Right atrium auricular region (tissue), 2 donors: ENCODE measurements at places on chromosomes 3 and 15. TPM values are rescaled to one million over a fixed set of nuclear protein-coding genes. Genes with fewer than 3 reads are reported as not detected.

DNA sequence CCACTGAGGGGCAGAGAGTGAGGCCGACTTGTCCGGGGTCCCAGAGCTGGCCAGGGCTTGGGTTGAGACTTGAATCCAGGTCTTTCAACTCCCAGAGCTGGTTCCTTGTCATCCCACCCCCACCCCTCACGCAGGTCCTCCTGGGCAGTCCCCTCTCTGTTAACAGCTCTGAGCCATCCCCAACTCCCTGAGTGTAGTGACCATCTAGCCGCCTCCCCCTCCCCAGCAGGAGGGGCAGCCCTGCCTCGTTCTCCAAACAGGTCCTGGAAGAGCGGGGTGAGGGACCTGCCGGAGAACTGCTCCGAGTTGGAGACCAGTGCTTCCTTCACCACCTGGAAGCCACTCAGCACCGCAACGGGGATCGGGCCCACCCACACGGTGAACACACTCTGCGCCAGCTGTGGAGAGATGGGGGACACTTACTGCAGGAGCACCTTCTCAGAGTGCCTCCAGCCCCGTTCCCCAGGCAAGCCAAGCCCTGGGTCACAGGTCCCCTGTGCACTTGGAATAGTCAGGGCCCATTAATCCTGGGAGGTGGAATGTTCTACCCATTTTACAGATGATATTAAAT is 24.4 kb upstream of the PARL start:
- no peak for DNase-seq

Gene C3orf22
- total RNA-seq, result not detected

DNA sequence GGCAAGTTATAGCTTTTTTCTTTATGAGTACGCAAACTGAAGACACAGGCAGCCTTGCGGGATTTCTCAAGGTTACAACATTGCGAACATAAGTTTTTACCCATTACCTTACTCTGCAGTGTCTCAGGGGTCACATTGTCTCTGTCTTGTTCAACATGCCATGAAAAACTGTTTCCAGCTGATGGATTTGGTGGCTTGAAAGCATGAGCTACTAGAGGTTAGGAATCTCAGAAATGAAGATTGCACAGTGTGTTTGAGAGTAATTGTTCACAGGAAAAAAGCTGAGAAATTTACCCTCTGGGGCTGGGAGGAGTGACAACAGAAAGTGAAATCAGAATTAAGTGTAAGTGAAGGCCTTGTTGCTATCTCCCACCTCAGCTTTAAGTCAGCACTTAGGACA is 568.6 kb downstream of the TAFA4 start:
- no peak for DNase-seq

- no peak for DNase-seq
Measured at GRCh38 chr3:183560607-183561006, 5.1 kb upstream of the KLHL6 start.

DNA sequence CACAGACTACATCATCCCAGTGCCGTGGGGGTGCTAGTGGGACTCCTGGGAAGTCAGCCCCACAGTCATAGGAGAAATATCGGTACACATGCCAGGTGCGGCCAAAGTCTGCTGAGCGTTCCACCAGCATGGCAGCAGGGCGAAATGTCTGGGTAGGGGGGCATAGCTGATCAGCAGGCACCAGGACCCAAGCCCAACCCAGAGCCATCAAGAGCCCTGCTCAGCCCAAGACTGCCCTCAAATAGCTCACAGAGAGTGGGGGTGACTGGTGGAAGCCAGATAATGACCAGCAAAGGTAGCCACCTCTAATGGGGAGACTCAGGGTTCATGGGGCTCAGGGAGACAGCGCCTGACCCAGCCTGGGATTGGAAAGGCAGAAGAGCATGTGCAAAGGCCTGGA is 1.3 kb downstream of the LAMB2 start:
- no peak for DNase-seq

GRCh38 chr15:41783296-41783695 is 9.0 kb downstream of the MAPKBP1 start:
- no peak for DNase-seq

GRCh38 chr15:69729167-69729748 is 276.6 kb downstream of the RPLP1 start:
- DNase-seq, result no peak

GRCh38 chr3:30476368-30477084 is 129.9 kb upstream of the TGFBR2 start:
- DNase-seq, result no peak

DNA sequence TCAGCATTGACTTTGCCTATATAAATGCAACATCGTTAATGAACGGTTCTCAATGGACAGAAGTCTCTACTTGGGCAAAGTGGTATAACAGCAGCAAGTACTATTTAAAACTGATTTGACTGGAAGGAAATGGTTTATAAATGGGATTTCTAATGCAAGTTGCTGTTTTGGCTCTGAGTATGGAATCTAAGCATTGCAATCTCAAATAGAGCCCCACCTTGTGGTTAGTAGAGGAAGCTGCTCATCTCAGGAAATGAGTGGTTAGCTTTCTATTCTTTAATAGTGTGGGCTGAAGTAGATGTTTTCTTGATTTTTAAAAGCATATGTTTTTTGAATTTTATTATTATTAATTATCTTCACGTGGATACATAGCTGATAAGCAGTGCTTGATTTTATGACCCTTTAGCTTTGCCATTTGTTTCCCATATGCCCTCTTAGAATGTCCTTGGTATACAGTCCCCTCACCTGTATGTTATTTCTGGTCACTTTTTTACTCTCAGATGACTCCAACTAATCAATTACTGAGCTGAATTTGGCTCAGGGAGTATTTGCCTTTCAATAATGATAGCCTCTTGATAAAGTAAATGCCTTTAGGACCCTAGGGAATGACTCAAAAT is 67.1 kb downstream of the OXSM start:
- DNase-seq, result no peak

DNA sequence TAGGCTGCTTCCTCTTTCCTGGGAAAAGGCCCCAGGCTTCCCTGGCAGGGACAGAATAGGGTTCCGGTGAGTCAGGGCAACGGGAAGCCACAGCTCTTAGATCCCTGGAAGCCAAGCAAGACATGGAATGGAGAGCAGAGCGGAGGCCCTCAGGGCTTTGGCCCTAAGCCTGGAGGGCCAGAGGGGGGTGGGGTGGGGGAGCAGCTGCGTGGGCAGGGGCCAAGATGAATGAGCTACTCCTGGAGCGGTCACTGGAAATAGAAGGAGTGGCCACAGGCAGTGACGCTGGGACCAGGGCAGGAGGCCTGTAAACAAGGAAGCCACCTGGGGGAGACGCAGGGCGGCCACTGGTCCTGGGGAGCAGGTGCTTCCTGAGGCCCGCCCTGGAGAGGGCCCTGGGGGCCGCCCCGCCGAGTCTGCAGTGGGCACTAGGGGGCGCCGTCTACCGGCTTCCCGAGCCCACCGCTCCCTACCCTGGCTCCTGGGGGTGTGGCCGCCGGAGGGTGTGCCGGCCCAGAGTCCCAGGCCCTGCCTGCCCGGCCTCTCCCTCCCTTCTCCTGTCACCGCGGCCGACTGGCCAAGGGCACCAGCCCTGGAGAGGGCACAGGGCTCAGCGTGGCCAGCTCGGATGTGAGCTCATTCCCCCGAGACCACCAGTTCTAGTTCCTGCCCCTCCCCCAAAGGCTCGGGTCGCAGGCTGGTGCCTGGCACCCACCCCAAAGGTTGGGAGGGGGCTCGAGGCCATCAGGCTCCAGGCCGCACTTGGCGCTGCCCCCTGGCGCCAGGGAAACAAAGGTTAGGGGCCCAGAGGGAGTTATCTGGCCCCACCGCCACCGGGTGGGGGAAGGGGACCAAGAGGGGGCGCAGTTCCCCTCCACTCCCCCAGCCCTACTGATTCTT is 12.1 kb downstream of the VPS18 start:
- peak; percentile 93 for DNase-seq

- DNase-seq, result no peak
Measured at GRCh38 chr3:36232797-36233489, 147.4 kb upstream of the STAC start.

DNA sequence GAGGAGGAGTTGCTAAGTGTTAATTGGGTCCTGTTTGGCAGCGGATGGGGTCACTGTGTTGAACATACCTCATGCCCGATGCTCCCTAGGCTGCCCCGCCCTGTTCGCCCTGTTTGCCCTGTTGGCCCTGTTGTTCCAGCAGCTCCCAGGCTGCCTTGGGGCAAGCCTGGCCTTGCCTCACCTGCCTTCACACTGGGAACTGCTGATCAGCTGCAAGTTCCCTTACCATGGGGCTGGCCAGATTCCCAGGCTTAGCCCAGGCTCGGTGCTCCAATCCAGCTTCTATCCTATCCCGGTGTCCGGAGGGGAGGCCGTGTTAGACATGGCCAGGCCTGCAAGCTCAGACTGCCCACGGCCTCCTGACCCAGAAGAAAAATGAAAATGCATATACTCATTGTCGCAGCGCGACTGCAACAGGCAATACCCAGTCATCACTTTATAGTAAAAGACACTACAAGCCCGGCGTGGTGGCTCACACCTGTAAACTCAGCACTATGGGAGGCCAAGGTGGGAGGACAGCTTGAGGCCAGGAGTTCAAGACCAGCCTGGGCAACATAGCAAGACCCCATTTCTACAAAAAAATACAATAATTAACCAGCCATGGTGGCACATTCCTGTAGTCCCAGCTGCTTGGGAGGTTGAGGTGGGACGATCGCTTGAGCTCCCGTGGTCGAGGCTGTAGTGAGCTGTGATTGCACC is 42.9 kb upstream of the ZNF710 start:
- DNase-seq, result no peak

DNA sequence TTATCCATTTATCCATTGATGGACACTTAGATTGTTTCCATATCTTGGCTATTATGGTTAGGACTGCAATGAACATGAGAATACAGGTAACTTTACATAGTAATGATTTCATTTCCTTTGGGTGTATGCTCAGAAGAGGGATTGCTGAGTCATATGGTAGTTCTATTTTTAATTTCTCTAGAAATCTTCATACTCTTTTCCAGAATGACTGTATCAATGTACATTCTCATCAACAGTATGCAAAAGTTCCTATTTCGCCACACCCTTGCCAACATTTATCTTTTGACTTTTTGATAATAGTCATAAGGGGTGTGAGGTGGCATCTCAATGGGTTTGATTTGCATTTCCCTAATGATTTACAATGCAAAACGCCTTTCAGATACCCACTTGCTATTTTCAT is 6.2 kb upstream of the NIPA1 start:
- no peak for DNase-seq

Gene UCN2
- not detected for total RNA-seq

GRCh38 chr3:189629803-189630455 is 1.3 kb upstream of the TP63 start:
- DNase-seq, result no peak

GRCh38 chr3:168360993-168361392 is 265.3 kb upstream of the GOLIM4 start:
- DNase-seq, result no peak

DNA sequence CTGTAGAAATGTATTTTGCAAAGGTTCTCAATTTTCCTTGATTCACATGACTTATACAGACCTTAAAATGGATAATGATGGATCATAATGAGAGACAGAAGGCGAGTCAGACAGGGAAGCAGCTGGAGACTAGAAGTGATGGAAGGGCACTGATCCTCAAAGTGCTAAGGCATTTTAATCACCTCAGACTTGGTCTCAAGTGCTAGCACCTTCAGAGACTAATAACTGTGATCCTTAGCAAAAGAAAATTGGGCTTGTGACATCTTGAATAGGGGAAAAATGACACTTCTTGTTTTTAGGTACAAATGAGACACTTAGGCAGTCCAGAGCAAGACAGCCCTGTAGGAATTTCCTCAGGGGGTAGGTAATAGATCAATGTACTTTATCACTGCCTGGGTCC is 1011.7 kb downstream of the SQOR start:
- no peak for DNase-seq

DNA sequence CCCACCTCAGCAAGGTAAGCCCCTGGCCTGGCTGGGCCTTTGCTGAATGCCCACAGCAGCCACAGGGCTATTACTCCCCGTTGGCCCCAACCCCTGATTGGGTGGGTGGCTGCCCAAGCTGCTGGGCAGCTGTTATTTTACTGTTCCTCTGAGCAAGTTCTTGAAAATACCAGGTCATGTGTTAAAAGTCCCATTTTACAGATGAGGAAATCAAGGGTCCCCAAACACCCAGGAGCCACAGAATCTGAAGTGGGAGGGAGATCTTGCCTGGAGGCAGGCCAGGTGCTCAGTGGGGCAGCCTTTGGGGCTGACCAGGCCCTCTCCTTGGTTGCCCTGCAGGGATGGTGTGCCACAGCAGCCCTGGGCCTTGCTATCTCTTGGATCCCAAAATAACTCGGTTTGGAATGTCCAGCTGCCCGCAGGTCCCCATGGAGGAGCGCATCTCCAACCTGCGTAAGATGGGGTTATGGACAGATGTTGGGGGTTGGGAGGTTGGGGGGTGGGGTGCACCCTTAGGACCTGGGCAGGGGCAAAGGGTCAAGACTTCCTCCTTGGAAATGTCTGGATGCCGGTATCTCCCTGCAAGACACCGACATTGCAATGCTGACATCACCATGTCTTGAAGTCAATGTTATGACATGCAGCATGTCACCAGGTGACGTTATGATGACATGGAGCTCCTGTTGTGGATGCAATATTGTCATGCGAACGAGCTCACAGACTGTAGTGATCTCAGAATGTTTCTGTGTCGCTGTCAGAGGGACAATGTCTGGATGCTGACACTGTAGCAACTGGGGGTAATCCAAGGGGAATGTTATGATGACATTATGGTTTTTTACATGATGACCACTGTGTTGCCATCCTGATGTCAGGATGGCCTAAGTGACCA is 13.3 kb upstream of the CSPG4 start:
- DNase-seq, result no peak

Gene TRAIP
- 2.0 TPM for total RNA-seq

DNA sequence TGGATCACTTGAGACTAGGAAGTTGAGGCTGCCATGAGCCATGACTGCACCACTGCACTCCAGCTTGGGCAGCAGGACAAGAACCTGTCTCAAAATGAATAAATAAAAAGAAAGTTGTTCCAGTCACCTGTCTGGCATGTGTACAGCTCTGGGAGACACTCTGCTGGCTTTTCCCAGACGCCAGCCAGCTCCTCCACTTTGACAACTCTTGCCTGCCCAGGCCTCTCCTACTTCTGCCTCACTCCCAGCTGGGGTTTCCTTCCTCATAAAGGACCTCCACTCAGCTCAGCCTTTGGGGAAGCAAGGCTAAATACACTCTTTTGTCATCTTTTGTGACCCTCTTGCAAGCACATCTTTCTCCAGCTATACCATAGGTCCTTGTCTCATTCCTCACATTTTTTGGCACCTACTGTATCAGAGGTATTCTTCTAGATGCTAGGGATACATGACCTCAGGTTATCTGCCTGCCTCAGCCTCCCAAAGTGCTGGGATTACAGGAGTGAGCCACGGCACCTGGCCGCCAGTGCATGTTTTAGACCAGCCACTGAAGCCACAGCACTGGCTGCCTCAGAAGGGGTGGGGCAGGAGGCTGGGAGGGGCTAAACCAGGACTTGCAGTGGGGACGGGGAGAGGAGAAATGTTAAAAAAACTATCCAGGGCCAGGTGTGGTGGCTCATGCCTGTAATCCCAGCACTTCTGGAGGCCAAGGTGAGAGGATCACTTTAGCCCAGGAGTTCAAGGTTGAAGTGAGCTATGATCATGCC is 10.0 kb upstream of the ELP6 start:
- no peak for DNase-seq

Gene SEMA3G
- 12.6 TPM for total RNA-seq
